G401 (cell line): ENCODE measurements at places on chromosomes 16 and 17. TPM values are rescaled to one million over a fixed set of nuclear protein-coding genes. Genes with fewer than 3 reads are reported as not detected.

Gene TBX4
- 0.64 and 1.2 TPM in 2 replicates for total RNA-seq

Gene ODAD4
- total RNA-seq = 1.7 TPM in 1 of 2 replicates, not detected in the other

Gene PRAC1
- total RNA-seq = 8.2 TPM in 1 of 2 replicates, not detected in the other

Gene DNAAF8
- total RNA-seq = not detected in 2 replicates

Gene PSMD7
- total RNA-seq = 70.9 and 92.1 TPM in 2 replicates

Gene ADAT1
- 24.2 and 25.1 TPM in 2 replicates for total RNA-seq

Gene PIRT
- total RNA-seq = not detected in 2 replicates

Gene MPP2
- total RNA-seq = 58.8 and 82.5 TPM in 2 replicates

Gene CNEP1R1
- 12.2 and 22.5 TPM in 2 replicates for total RNA-seq
